ENCODE measurements at places on chromosomes 16 and 17. TPM values are rescaled to one million over a fixed set of nuclear protein-coding genes. Genes with fewer than 3 reads are reported as not detected.
A peak's percentile ranks its signal among the peaks of the same experiment; 100 is the strongest.

Gene CLDN7
- total RNA-seq: 29.2 TPM

Gene HIC1
- total RNA-seq: 10.8 TPM

GRCh38 chr17:67476787-67477335 is 99.8 kb downstream of the PITPNC1 start:
- no peak for DNase-seq

DNA sequence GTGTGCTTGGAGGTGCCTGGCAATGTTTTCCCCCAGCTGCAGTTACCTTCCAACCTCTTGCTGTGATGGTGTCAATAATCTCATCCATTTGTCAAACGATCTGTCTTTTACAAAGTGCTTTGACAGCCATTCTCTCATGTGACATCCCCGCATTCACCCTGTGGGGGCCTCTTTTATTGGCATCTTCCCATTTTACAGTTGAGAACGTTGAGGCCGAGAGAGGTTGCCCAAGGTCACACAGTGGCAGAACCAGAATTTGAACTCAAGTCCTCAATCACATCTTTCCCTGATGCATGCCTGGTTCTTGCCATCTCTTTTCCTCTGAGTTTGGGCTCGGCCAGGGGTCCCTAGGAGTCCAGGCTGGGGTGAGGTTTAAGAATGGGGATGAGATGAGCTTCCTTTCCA is 1.5 kb downstream of the TAOK2 start:
- no peak for DNase-seq

- DNase-seq: peak; percentile 76
Measured at GRCh38 chr16:80974649-80975376, 31.9 kb downstream of the CMC2 start.

- DNase-seq: no peak
Measured at GRCh38 chr17:65857718-65858117, 296.3 kb upstream of the AXIN2 start.

DNA sequence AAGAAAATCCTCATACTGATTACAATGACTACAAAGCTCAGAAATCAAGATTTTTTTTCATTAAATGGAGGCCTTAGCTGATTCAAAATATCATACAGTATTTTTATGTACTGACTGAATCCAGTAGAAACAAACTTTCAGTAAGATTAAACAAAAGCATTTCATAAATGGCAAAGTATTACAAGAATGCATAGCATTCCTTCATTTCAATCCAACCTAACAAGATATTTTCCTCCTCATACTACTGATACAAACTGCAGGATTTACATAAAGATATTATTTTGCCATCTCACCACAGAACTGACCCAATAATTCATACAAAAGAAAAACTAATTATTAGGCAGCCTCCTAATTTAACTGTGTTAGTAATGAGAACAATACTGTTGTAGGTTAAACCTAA is 6.2 kb upstream of the KANSL1 start:
- no peak for DNase-seq

Gene MLST8
- 18.8 TPM for total RNA-seq

DNA sequence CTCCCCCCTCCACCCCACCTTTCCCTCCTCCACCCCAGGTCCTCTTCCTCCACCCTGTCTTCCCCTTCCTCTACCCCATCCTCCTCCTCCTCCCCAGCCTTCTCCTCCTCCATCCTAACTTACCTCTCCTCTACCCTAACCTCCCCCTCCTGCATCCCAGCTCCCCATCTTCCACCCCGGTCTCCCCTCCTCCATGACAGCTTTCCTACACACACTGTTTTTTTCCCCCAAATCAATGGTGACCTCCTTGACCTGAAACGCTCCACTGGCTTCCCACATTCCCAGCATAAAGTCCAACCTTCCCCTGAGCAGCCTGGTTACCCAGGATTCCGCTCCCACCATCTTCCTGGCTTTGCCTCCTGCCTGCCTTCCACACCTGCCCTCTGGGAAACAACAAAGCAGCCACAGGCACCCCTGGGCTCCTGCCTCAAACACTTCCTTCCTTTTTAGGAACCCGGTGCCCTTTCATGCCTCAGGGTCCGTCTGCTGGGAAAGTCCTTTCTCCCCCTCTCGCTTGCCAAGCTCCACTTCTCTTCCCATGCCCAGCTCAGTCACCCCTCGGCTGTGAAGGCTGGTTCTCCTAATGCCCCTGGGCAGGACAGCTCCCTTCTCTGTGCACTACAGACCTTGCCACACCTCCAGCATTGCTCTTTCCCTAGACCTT is 2.1 kb downstream of the RGS9 start:
- DNase-seq: no peak

GRCh38 chr17:45663772-45664171 is 120.3 kb upstream of the CRHR1 start:
- no peak for DNase-seq

All from right lobe of liver (tissue), 6 donors.